ENCODE measurements at places on chromosomes 2 and 18.
A peak's percentile ranks its signal among the peaks of the same experiment; 100 is the strongest.

DNA sequence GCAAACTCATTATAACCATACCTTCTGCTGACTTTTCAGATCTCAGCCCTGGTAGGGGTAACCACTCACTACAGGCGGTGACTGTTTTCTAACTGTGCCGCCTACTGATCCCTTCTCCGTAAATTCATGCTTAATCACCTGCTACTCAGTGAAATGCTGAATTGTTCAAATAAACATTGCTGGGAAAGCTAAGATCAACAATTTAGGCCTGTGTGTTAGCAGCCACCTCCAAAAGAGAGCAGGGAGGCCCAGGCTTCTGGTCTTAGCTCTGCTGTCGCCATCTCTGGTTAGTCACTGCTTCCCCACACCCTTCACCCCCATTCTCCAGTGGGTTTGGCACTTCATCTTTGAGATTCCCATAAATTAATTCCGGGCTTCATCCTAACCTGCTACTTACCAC lies 21.8 kb upstream of the NT5C1B start:
- H3K27me3 ChIP-seq: no peaks in the 10 kb centered on the region
- DNase-seq: no peak
- no peak overlapping the region for H3K4me3 ChIP-seq
- no peaks in the 10 kb centered on the region for H3K4me1 ChIP-seq
- no peak overlapping the region for H3K27ac ChIP-seq

DNA sequence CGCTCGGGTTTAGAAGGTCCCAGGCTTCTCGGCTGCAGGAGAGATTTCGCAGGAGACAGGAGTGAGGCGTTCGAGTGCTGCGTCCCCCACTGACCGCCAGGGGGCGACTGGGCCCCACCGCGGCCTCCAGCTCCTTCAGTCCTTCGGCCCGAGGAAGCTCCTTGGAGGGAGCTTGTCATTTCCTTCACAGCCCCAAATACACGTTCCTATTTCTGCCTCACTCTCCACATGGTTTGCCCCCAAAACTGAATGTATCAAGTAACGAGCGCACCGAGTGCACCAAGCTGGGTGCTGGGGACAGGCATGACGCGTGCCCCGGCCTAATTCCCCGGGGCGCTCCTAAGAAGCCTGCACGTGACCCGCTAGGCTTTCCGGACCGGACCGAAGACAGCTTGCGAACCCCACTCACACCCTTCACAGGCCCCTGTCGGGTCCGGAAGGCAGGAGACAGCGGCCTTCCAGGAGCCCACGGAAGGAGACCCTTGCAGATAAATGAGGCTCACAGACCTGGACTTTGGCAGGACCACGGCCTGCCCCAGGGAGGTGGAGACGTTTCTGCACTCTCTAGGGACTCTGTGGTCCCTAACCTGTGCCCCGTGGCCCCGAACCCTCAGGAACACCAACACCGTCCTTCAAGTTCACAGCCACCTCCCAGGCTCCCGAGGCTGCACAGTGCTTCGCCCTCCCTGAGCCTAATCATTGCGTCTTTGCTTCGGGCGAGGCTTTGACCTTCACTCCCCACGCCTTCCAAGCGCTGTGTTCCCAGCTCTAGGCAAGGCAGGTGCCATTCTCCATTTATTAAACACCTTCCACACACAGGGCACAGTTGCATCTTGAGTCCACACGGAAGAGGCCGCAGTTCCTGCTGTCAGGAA lies 13.0 kb upstream of the FAHD2A start:
- H3K36me3 ChIP-seq: no peaks in the 10 kb centered on the region
- H3K4me3 ChIP-seq: no peak overlapping the region
- peaks cover 16% of the 10 kb centered on the region for H3K27me3 ChIP-seq
- no peaks in the 10 kb centered on the region for H3K4me1 ChIP-seq
- H3K27ac ChIP-seq: no peak overlapping the region
- peak; percentile 23 for DNase-seq

DNA sequence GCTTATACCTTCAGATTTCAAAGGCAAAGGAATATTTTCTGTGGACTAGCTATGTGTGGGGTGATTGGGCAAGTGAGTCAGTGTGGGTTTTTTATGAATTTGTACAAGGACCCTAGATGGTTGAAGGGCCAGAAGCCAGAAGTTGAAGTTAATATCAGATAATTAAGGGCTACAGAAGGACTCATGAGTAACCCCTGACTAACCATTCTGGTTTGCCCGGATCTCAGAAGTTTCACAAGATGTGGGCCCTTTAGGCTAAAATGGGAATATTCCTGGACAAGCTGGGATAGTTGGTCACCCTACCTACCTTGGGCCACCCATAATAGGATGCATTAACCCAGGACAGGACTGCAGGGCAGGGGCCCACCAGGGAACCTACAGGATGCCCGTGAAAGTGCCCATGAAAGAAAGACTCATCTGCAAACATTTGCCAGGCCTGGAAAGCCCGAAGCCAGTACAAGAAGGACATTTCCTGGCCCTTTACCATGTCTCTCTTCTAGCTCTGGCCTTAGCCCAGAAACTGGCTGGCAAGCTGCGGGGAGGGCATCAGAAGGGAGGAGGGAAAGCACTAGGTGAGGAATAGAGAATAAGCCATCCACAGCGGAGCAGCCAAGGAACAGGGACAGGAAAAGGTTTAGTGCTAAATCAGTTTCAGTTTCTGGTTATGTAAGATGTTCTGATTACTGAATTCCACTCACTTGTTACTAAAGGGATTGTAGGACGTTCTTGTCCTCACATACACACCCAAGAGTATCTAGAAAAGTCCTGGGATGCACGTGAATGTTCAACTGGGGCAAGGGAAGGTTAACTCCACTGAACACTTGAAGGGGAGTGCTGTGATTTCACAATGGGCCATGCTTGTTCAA lies 33.6 kb downstream of the GCG start:
- H3K27me3 ChIP-seq: peaks cover 8% of the 10 kb centered on the region
- no peaks in the 10 kb centered on the region for H3K4me1 ChIP-seq

- no peak for DNase-seq
- no peaks in the 10 kb centered on the region for H3K36me3 ChIP-seq
- H3K27me3 ChIP-seq: peaks cover 34% of the 10 kb centered on the region
Measured at GRCh38 chr2:221581986-221582385, 9.9 kb upstream of the EPHA4 start.

GRCh38 chr2:3759331-3759730 lies 56.0 kb downstream of the DCDC2C start:
- DNase-seq: no peak
- H3K4me3 ChIP-seq: no peak overlapping the region
- H3K4me1 ChIP-seq: no peaks in the 10 kb centered on the region
- H3K36me3 ChIP-seq: no peaks in the 10 kb centered on the region
- no peak overlapping the region for H3K27ac ChIP-seq

Measured in stimulated activated naive B cell treated with anti-CD40 and anti-IgM and Interleukin-4, amounts not matched to agents 10 μg/mL and 1 μg/mL and 100 μg/mL, for 72 hours (primary cell).